ENCODE measurements at places on chromosomes 16 and 17.

- no peak for DNase-seq
Measured at GRCh38 chr17:67700037-67700724, 17.6 kb upstream of the NOL11 start.

DNA sequence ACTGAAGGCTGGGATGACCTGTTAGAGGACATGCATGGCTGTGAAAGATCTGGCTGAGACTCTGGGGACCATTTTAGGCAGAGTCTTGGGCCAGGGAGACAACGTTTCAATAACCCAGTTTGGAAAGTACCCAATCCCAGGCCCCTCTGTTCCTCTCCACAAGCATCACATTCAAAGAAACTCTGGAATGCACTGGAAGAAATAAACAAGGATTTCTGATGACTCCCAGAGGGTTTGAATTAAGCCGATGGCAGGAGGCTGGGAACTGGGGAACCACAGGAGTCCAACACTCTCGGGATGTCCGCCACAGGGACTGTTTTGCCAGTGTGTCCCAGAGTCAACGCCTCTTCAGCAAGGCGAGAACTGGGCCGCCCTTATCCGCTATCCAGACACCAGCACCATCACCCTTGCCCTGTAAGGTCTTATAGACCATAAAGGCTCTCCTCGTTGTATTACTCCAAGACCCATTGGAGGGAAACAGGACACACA lies 3.3 kb downstream of the PMP22 start:
- DNase-seq: no peak

DNA sequence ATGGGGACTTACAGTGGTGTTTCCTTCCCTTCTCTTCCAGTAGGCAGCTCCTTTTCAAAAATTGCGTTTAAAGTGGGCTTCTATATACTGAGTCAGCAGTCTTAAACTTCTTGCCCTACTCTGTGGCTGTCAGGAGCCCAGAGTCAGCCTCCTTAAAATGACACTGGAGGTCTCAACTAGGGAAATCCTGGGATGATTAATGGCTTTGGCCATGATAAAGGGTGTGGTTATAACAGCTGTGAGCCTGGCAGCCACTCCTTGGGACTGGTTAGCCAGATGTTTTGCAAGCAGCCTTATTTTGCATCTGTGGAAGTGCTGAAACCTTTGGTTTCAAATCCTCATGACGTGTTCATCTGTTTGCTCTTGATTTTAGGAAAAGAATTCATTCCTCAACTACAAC lies 25.0 kb downstream of the TAC4 start:
- DNase-seq: no peak

DNA sequence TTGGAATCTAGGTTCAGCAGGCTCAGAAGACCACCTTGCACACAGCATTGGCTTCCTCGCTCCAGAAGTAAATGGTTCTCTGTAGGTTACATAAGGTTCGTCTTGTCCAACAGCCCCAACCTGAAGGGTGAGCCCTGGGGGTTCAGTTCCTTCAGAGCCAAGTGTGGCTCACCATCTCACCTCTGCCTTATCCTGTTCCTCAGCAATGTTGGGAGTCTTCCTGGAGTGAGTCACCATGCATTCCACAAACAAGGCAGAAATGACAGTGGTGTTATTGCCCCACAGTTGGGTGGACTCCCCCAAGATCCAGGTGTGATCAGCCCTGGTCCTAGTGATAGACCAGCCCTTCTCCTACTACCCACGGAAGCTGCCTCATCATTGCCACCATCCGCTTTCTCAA lies 26.8 kb upstream of the SMPD3 start:
- DNase-seq: no peak

All from central memory CD4-positive, alpha-beta T cell (primary cell).